ENCODE measurements at places on chromosomes 11 and 22.

- DNase-seq, result no peak
These were observed 102.3 kb downstream of the ST3GAL4 start for GRCh38 chr11:126457817-126458216.

- DNase-seq, result no peak
These were observed 593 bp downstream of the FAM118B start for GRCh38 chr11:126212089-126212660.

DNA sequence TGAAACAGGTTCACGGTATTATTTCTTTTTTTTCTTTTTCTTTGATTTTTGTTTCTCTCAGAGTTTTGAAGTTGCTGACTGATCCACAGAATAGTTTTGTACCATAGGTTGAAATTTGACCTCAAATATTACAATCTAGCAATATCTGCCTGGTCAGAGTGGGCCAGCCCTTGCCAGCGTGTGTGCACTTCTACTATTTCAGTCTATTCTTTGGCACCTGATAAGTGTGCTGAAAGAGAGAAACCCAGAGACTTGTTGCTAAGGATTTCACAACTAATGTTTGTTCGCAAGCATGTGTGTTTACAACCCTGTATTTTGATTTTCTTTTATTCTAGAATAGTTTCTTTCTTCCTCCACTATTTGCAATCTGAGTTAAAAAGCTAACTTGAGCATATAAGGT is 1125.2 kb upstream of the CNTN5 start:
- no peak for DNase-seq

- no peak for DNase-seq
These were observed 15.6 kb downstream of the PGAP2 start for GRCh38 chr11:3823762-3824506.

DNA sequence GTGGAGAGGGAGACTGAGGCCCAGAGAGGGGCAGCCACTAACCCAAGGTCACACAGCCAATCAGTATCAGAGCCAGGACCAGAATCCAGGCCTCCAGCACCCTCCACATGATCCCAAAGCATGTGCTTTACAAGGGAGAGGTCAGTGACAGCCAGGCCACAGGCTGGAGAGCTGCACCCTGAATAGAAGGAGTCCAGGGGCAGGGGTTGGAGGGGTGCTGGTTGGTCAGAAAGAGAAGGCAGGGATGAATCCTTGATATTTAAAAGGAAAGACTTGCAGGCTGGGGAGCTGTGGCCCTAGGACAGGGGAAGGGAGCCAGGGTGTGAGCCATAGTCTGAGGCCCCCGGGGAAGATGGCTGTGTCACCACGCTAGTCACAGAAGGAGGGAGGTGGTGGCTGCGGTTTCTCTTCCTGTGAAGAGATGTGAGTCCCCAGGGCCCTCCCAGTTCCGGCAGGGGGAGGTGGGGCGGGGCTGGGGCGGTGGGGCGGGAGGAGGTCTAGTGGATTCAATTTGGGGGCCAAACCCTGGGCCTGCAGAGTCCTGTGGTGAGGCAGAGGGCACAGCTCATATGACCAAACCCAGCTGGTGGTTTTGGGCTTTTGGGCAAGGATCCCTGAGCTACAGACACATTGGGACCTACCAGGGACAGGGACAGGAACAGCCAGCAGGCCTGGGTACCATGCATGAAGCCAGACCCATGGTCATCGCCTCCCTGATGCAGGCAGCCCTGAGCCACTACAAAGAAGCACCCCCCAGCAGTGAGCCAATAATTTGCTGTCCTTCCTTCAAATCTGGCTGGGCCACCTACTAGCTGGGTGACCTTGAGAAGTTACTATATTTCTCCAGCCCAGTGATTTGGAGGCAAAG is 14.0 kb downstream of the RAC2 start:
- peak; percentile 86 for DNase-seq

DNA sequence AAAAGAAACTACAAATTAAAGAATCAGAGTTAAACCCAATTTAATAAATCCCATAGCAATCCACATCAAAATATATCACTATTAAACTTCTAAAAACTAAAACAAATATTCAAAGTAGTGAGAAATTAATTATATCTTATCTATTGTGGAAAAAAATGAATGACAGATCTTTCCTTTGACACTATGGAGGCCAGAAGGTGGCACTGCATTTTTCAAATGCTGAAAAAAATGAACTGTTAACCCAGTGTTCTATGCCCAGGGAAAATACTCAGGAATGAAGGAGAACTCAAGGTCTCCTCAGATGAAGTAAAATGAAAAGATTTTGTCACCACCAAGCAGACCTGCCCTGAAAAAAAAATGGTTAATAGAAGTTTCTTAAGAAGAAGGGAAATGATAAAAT is 27.7 kb downstream of the TYR start:
- DNase-seq, result no peak

Data from stimulated activated CD4-positive, alpha-beta T cell treated with anti-CD3 and anti-CD28 coated beads, Interleukin-1b, Interleukin-23, amount 100 ng/mL, for 4 hours (primary cell).